ENCODE measurements at places on chromosomes 16 and 17.

DNA sequence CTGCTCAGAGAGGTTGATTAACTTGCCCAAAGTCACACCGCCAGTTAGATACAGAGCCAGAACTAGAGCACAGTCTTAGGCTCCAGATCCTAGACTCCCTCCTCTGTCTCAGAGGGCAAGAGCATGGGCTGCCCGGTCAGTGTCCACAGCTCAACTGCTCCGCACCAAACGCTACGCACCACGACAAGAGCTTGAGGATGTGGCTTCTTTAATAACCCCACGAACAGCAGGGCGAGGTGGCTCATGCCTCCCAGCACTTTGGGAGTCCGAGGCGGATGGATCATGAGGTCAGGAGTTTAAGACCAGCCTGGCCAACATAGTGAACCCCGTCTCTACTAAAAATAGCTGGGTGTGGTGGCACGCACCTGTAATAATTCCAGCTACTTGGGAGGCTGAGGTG is 21.4 kb downstream of the FA2H start:
- no peak for DNase-seq

GRCh38 chr17:9370467-9370866 is 205.2 kb downstream of the STX8 start:
- DNase-seq = no peak

DNA sequence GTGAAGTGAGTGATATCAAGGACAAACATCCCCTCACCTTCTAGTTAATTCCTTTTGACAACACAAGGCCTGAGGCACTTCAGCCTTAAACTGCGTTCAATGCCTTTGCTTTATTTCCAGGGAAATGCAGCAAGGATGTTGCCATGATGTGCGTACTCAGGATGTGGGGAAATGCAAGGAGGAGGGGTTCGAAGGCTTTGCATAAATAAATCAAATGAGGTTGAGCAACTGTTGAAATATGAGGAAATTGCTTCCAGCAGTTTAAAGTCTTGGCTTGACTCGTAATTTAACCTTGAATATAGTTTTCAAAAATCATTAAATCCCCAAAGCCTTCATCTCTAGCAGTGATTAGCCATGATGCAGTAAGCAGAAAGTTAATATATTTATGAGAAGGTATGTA is 81.8 kb upstream of the CCL2 start:
- no peak for DNase-seq

GRCh38 chr16:68660359-68660795 is 15.3 kb downstream of the CDH3 start:
- no peak for DNase-seq

DNA sequence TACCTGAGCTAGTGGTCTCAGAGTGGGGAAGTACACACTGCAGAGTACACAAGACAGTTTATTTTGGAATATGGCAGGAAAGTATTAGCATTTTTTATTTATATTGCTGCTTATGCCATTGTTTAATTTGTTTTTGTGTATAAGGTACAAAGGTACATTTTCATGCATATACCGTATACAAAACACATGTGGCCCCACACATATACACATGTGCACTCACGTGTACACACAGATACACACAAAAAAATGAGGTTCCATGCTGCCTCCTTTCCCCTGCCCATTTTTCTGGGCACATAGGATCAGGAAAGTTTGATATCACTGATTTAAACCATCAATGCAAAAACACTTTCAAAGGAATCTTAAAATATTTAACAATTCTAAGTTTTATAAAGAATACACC is 12.9 kb downstream of the IGSF6 start:
- no peak for DNase-seq

GRCh38 chr17:11094331-11094730 is 146.7 kb upstream of the SHISA6 start:
- DNase-seq = no peak

DNA sequence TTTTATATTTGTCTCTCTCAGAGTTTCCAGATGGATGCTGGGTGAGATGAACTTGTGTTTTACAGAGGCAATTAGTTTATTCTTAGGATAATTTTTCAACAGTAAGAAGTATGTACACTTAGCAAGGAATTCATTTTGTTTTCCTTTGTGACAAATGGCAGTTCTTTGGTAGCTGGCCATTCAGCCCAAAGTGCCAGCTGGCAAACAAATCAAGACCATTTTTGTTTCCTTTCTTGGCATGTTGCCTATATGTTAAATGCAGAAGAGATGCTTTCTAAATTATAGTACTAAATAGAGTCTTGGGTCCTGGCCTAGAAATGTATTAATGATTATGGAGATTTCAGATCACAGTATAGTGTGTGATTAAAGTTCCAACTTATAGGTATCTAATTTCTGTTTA is 337.1 kb downstream of the CNTNAP4 start:
- no peak for DNase-seq

GRCh38 chr16:64012166-64012565 is 1109.7 kb downstream of the CDH11 start:
- no peak for DNase-seq

DNA sequence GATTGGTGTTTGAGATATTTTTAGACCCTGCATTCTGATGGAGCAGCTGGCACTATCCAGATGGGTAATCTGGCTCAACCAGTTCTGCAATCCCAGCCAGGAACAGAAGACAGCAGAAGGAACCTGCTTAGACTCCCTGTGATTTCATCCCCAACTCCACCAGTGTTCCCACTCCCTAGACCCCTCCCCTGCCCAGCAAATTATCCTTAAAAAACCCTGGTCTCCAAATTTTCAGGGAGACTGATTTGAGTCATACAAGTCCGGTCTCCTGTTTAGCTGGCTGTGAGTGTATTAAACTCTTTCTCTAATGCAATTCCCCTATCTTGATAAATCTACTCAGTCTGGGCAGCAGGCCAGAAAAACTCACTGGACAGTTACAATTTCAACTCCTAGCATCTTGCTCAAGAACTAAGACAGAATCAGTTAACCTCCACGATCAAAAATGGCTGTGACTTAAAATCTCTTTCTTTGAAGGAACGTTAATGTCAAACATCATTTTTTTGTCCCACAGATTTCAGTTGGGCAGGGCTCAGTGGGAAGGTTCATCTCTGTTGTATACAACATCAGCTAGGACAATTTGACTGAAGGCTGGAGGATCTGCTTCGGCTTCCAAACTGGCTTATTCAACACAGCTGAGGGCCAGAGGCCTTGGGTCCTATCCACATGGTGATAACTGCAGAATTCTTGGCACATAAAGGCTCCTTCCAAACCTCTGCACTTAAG is 4.9 kb upstream of the RBL2 start:
- no peak for DNase-seq

GRCh38 chr17:48545022-48545375 is at the start of gene HOXB2:
Gene HOXB2 (minus strand): TSS chr17:48545109. CDS start chr17:48544911, 198 bp downstream.
- no peak for DNase-seq

- DNase-seq = no peak
These were observed 26.1 kb downstream of the SOCS1 start for GRCh38 chr16:11229906-11230305.

GRCh38 chr16:23397464-23397863 is 55.5 kb downstream of the COG7 start:
- no peak for DNase-seq

DNA sequence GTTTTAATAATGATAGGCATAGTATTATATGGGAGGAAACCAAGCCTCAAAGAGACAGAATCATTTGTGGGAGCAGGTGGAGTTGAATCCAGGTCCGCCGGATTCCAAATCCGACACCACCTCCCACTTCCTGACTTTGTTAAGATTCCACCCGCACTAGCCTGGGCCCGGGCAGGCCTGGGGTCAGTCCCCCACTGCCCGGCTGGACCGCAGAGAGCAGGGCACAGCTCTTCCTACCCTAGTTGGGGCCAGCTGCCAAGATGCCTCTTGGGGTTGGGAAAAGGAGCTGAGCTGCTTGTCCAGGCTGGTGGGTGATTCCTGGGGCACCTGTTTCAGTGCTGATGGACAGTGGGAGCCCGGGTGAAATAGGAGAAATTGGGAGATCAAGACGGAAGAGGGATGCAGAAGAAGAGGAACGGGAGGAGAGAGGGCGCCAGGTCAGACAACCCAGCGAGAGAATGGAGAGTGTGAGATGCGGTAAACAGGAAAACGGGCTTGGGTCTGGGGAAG is 53.9 kb downstream of the OR1D5 start:
- no peak for DNase-seq

DNA sequence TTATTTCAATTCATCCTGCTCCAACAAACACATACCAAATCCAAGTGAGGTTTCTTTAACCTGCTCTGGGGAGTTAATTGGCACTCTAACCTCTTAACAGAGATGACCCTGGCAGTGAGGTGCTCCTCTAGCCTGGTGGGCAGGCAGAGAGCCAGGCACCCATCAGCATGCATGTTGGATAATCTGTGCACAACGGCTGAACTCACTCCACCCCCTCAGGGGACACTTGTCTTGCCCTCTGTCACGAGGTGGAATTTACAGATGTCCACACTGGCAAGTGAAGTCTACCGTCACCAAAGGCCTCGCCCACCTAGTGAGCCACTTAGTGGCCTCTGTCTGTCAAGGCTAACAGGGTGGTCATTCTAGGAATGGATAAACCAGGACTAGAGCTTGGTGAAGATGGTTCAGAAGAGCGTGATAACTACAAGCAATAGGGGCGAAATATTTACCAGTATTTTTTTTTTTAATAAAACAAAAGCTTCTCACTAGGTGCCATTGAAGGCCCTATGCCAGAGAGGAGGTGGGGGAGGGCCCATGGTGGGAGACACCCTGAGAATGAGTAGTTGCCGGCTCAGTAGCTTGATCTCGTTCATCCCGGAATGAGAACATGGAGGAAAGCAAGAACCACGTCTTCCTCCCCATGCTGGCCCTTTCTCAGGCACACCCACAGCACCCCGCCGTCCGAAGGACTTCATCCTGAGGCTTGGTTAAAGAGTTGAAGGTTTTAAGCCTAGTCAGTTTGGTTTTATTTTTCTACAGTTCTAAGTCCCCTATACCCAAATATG is 25.2 kb downstream of the PLD6 start:
- DNase-seq = no peak

- DNase-seq = no peak
These were observed 171.1 kb upstream of the IRX6 start for GRCh38 chr16:55152875-55153390.

DNA sequence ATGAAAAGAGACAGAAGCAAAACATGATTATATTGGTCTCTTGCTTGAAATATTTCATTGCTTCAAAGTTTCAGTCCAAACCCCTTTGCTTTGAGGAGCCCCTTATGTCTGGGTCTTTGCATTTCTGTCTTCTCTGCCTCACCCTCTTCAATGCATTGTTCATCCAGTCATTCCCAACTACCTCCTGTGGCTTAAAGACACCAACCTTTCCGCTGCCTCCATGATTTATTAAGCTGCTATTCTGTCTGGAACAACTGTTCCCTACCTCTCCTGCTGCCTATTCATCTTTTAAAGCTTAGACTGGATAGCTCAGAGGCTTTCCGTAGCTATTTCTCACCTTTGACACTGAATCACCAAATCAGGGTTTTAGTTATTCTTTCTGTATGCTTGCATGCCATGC is 2.3 kb downstream of the KRTAP3-2 start:
- no peak for DNase-seq

DNA sequence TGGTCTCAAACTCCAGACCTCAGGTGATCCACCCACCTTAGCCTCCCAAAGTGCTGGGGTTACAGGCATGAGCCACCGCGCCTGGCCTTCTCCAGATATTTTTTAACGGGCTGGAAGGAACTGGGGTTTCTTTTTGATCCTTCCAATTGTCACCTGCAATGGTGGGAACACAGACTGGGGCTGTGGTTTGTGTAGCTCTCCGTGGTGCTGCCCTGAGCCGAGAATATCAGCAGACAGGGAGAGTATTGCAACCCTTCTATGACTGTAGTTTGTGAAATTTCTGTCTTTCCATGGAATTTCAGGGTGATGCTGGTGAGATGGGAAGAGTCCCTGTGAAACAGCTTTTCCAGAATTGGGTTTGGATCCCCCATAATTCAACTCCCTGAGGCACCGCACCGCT is 263.5 kb downstream of the ENGASE start:
- no peak for DNase-seq

- no peak for DNase-seq
These were observed 227.3 kb downstream of the COPRS start for GRCh38 chr17:31631766-31632165.

GRCh38 chr16:86528061-86528929 is 18.0 kb downstream of the FOXF1 start:
- DNase-seq = no peak

- DNase-seq = no peak
These were observed 262.4 kb upstream of the CDH8 start for GRCh38 chr16:62298600-62298999.

DNA sequence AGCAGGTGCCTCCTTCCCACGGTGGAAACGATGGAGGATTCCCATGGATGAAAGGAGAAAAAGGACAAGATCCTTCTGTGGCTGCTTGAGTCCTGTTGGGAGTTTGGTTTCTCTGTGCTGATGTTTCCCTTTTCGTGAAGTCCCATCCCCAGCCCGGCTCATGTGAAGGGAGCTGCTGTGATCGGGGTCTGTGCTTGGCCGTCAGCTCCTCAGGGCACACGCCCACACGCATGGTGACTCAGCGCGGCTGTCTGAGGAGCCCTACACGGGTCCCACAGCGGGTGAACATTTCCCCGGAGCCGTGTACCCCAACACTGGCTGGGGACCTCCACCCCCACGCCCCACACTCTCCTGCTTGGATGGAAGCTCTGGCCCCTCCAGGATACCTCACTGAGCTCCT is 44.5 kb upstream of the SSTR5 start:
- no peak for DNase-seq

- no peak for DNase-seq
These were observed 55.8 kb downstream of the ACTG1 start for GRCh38 chr17:81456798-81457197.

GRCh38 chr16:67244387-67245185 is 2.7 kb downstream of the FHOD1 start:
- peak; percentile 71 for DNase-seq

DNA sequence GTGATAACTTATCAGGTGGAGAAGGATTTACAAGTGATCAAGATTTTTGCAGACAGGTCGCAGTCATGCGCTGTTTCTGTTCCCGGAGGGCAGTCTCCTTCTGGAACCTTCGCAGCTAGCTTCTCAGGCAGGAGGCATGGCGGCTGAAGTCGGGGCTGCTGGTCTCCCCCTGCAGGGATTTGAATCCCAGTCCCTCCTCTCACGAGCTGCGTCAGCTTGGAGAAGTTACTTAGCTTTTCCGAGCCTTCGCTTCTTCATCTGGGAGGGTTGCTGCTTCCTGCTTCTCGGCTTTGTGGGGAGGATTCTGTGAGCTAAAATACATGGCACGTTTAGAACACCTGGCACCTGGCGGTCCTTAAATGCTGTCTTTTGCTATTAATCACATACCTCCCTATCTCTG is 287.8 kb upstream of the FOXF1 start:
- DNase-seq = no peak

DNA sequence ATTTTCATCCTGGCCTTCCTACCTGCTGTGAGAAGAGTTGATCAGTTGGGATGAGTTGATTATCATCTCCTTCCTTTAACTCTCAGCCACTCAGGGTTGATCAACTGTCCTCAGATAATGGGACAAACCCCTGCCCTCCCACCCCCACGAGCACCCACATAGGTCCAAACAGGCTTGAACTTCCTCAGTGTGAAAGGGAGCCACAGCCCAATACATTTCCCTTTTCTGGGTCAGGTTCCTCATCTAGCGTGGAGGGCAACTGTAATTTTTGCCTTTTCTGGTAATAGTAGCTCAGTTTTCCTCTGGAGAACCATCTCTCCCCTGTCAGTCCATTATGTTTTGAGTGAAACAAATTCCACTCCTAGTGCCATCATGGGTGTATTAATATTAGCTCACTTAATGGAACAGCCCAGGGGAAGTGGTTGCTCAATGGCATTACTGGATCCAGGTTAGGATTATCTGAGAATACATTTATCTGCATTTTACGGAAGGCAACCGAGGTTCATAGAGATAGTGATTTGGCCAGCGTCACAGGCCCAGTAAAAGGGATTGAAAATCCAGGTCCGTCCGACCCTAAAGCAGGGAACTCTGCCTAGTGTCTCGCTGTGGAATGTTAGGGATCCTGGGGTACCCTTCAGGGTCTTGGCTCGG is 476 bp upstream of the LPCAT2 start:
- DNase-seq = no peak
